ENCODE measurements at places on chromosomes 5 and 9. TPM values are rescaled to one million over a fixed set of nuclear protein-coding genes. Genes with fewer than 3 reads are reported as not detected.

FRMPD1 gene
- total RNA-seq, result 0.02 TPM

APBA1 gene
- 0.47 TPM for total RNA-seq

AK8 gene
- 0.89 TPM for total RNA-seq

ADRB2 gene
- 0.61 TPM for total RNA-seq

GFI1B gene
- total RNA-seq, result 0.15 TPM

PCDHA4 gene
- total RNA-seq, result 1.8 TPM
